ENCODE measurements at places on chromosomes 2 and 18. TPM values are rescaled to one million over a fixed set of nuclear protein-coding genes. Genes with fewer than 3 reads are reported as not detected.

The CDCA7 gene
- total RNA-seq, result 82.5 TPM

The TET3 gene
- total RNA-seq, result 30.3 TPM

- H3K27me3 ChIP-seq, result no peaks in the 10 kb centered on the region
- no peak overlapping the region for H3K4me3 ChIP-seq
- peaks cover 26% of the 10 kb centered on the region for H3K36me3 ChIP-seq
- H3K27ac ChIP-seq, result no peak overlapping the region
Observed at GRCh38 chr2:185484602-185485001, 254.0 kb upstream of the FSIP2 start.

- no peak for DNase-seq
- no peaks in the 10 kb centered on the region for H3K36me3 ChIP-seq
- H3K4me3 ChIP-seq, result no peak overlapping the region
- no peaks in the 10 kb centered on the region for H3K27me3 ChIP-seq
- peaks cover 25% of the 10 kb centered on the region for H3K4me1 ChIP-seq
Observed at GRCh38 chr2:41865263-41865662, 182.6 kb upstream of the PKDCC start.

GRCh38 chr2:105447476-105447875 lies 48.6 kb upstream of the FHL2 start:
- no peaks in the 10 kb centered on the region for H3K27me3 ChIP-seq
- H3K4me3 ChIP-seq, result no peak overlapping the region
- DNase-seq, result no peak
- no peak overlapping the region for H3K27ac ChIP-seq
- H3K4me1 ChIP-seq, result no peaks in the 10 kb centered on the region

Measured in neural crest cell (in vitro differentiated cells).